ENCODE measurements at places on chromosomes 12 and 14.
A peak's percentile ranks its signal among the peaks of the same experiment; 100 is the strongest.

GRCh38 chr12:7042842-7043241 lies 17.7 kb upstream of the C1S start:
- peak; percentile 88 for ATAC-seq

GRCh38 chr12:3020850-3021435 lies 56.2 kb upstream of the TSPAN9 start:
- ATAC-seq = no peak

DNA sequence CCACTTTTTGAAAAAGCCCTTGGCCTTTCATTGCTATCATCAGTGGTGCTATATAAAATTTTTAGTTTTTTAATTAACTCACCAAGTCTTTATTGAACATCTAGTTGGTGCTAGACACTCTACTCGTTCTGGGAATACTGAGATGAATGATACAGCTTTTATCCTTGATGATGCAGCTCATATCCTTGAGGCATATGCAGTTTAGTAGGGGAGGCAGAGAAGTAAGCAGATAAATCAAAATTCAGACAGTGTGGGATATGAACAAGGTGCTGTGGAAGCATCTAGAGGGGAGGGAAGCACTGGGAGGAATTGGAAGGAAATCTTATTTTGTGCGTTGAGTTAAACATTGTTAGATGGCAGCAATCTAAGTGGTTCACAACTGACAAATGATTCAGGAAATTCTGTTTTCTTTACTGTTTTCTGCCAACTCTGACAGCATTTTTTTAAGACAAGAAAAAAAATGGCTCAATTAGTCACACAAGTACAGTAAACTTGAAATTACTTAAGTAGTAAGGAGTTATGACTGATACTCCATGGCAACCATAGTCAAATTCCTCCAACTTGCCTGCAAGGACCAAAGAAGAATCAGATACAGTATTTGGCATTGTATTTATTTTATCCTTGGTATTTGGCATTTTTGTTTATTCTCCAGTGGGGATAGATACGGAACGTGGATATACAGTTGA lies 119.2 kb downstream of the TMTC2 start:
- no peak for ATAC-seq

GRCh38 chr12:131363393-131363792 lies 347.5 kb upstream of the SFSWAP start:
- no peak for ATAC-seq

GRCh38 chr14:68936980-68937379 lies 42.1 kb downstream of the ACTN1 start:
- no peak for ATAC-seq

- ATAC-seq = no peak
Observed at GRCh38 chr12:74321381-74321780, 216.3 kb upstream of the ATXN7L3B start.

DNA sequence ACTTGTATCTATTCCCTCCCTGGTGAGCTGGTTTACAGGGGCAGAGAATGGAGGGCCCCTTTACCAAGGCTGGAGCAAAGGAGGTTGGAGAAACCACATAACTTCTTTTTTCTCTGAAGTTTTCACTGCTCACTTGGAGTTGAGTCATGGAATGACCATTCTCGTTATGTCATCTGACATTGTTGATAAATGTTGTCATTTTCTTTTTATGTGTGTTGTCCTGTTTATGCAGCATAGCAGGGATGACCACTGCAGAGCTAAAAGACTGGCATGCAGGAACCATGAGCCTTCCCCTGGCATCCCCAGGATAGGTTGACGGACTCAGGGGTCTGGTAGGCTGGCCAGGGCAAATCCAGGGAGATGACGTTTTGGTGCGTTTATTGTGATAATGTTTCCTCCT lies 256.8 kb upstream of the DDHD1 start:
- ATAC-seq = no peak

DNA sequence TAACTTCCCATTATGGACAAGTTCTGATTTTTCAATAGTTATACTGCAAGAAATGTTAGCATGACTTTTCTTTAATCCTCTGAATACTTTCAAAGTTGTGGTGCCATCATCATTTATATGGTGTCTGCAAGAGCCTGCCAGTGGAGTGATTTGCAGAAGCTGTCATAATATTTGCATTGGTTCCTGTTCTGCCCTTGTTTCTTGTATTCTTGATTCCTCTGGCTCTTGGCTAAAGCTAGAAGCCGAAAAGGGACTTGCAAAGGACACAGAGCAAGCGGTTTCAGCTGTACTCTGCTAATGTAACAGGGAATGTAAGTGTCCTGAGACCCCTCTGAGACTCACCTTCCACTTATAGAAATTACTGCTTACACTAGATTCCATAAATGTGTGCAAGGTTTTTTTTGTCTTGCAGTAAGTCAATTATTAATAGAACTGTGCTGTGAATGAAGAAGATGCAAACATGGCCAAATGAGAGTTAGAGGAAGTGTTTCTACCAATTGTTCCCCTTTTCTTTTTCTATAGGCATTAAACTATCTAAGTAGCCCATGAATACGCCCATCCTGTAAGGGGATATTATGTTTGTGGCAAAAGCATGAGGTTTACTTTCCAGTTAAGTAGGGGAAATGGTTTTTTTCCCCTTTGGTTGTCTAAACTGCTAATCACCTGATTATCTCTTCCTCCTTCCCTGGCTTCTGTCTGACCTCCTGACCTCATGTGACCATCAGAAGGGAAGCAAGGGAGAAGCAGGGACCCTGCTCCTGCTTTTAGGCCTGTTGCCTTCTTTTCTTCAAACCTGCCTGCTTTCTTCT lies 5.3 kb downstream of the DYRK4 start:
- no peak for ATAC-seq

GRCh38 chr12:93804392-93805179 lies 127.4 kb downstream of the CRADD start:
- peak; percentile 20 for ATAC-seq

Measured in SK-N-SH treated with all-trans-retinoic acid at 6 μM for 48 hours (cell line).